Stimulated activated CD8-positive, alpha-beta memory T cell treated with anti-CD3 and anti-CD28 coated beads, Interleukin-7, amount 100 ng/mL, for 1 hour (primary cell): ENCODE measurements at places on chromosomes 11 and 22.

DNA sequence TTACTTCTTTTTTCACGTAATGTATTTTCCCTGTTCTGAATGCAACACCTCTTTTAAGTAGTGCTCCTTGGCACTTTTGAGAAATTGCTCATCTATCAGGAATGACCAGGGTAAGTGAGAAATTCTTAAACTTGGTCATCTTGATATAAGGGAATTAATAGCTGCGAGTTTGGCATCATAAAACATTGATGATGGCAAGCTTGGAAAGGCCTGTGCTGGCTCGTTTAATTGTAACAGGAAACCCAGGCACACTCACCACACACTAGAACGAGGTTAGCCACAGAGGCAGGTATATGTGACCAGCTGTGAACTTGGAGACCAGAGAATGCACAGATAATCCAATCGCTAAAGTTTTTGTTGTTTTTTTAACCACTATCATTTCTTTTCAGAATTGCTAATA lies 24.3 kb downstream of the FAM118A start:
- no peak for DNase-seq

- no peak for DNase-seq
Observed at GRCh38 chr11:122317305-122317704, 201.3 kb upstream of the BLID start.

DNA sequence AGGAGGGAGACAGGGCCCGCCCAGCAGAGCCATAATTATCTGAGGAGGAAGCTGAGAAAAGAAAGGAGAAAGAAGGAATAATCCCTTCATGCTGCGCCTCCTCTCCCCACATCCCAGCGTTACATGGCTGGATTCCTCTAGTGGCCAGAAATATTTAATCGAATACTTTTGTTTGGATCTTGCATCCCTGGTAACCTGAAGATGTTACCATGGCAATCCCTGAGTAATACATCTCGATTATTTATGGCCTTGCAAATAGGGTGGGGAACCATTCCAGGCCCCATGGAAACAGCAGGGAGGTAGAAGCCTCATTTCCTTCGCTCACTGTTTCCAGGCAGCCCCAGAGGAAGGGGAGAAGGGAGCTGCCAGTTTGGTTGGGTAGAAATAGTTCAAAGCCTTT lies 357.7 kb downstream of the BUD13 start:
- DNase-seq, result no peak

GRCh38 chr11:3036419-3036818 lies 20.8 kb downstream of the CARS1 start:
- DNase-seq, result no peak

GRCh38 chr11:106389101-106389500 lies 311.6 kb downstream of the AASDHPPT start:
- no peak for DNase-seq

DNA sequence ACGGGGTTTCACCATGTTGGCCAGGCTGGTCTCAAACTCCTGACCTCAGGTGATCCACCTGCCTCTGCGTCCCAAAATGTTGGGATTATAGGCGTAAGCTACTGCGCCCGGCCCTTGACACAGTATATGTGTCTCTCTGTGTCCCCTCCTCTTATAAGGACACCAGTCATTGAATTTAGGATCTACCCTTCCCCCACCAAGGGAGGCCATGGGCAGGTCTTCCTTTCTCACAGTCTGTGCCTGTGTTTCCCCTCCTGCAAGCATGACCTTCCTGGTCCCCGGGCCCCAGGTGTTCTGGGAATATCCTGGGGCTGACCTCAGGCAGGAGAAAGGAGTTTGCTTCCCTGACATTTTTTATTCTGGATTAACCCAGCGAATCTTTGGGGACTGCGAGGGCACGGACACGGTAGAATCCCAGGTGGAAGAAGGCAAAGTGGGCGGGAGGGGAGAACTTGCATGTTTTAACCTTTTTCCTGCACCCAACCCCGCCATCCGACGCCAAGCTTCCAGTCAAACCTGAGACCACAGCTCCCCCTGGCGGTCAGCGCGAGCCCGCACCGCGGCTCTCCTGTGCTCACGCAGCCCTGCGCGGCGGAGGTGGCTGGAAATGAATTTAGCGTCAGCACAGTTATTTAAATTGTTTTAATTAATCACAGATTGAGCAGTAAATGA lies 42.1 kb upstream of the ISX start:
- no peak for DNase-seq

DNA sequence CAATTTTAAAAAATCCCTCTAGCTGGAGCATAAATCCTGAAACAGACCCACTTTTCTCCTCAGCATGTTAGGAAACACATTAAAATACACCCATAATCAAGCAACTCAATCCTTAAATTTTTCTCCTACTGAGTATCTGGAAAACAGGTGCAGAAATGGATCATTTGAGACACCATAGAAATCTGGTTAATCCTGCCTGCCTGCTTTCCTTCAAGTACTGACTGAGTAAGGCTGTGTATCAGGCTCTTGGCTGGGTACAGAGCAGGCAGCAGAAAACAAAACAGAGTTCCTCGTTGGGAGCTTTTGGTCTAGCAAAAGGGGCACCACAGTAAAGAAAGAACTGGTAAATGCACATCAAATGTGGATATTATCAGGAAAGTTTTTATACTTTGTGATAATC lies 1.9 kb downstream of the KCNQ1OT1 start:
- no peak for DNase-seq

DNA sequence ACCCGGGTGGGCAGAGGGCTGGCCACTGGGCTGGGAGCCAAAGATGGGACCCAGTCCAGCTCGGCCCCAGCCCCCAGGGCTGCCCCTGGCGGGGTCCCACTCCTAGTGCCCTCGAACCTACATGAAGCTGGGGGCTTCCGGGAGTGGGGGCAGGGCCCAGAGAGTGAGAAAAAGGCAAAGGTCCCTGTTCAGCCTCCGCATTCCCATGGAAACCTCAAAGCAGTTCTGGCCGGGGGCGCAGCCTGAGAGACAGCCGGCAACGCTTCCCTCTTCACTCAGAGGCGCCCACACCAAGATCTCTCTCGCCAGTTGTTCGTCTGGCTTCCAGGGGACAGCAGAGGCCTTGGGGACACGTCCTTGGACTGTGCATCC lies 22.4 kb upstream of the ARHGAP8 start:
- DNase-seq, result no peak

GRCh38 chr11:124892750-124893454 lies 4.8 kb downstream of the ROBO4 start:
- no peak for DNase-seq

DNA sequence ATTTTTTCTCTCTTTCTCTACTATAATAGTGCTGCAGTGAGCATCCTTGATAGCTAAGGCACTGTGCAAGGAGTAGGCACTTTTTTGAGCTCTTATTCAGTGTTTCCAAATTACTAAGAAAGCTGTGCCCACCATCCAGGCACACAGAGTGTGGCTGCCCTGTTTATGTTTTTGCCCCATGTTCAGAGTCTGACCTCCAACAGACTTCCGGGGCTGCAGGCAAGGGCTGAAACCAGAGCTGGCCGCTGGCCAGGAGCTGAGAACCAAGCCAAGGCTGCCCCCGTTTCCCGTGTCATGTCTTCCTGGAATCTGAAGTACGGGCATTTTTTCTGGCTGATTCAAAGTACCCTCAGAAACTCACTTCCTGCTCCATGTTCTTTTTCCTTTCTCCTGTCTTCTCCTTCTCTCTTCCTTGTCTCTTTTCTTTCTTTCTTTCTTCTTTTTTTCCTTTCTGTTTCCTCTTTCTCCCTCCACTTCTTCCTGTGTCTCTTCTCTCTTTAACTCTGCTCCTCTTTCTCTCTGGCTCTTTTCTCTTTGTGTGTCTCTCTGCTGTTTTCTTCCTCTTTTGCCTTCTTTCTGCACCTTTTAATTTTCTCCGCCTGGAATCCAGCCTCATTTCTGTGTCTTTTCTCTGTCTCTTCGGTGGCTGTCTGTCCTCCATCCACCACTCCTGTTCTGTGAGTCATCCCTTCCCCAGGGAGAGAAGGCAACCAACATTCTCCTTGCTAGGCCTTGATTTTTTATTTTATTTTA lies 17.0 kb upstream of the KCTD14 start:
- no peak for DNase-seq

- no peak for DNase-seq
Observed at GRCh38 chr11:92929246-92929645, 40.2 kb upstream of the MTNR1B start.

DNA sequence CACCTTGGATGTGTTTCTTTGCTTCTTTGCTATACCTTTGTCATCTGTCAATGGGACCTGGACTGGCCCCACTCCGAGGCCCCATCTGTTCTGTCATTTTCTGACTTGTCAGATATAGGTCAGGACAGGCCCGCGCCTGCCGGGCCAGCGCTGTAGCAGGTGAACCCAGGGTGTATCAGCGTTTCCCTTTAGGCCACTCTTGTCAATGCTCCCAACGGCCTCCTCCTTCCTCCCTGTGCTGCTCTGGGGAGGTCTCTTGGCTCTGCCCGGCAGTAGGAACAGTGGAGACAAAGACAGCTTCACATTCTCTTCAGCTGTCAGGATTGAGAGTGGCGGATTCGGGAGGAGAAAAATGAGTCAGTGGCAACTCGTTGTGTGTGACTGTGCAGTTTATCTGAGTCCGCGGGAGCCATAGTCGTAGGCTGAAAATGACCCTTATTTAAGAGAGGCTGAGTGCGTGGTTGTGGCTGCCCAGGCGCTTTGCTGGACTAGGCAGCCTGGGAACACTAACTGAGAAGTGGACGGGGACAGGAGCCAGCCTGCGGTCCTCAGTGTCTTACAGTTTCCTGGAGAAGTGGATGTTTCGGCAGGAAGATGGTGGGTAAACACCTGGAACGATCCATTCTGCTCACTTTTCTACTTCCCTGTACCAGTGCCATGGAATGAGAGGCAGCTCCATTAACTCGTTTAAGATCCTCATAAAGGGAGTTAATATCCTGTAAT lies 102.3 kb downstream of the PRR5L start:
- no peak for DNase-seq

DNA sequence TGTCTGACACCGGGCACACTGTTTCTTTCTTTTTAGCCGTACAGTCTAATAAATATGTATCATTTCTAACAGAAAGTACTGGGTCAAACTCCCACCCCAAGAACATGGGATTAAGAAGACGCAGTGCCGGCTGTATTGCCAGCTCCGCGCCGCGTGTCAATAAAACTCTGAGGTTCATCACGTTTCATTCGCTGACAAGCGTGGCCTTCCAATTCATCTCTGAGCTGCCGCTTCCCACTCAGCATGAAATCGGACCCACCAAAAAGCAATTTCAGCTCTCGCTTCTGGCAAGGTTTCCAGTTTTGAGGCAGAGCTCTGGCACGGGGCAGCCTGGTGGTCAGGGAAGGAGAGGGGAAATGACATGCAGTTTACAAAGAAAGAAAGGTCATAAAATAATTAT lies 819.8 kb downstream of the OPCML start:
- no peak for DNase-seq

- DNase-seq, result no peak
Observed at GRCh38 chr11:69335781-69336405, 41.9 kb downstream of the MYEOV start.

- DNase-seq, result no peak
Observed at GRCh38 chr22:29987137-29987536, 93.1 kb upstream of the HORMAD2 start.
